ENCODE measurements at places on chromosomes 1 and 21. TPM values are rescaled to one million over a fixed set of nuclear protein-coding genes. Genes with fewer than 3 reads are reported as not detected.

The A3GALT2 gene
- total RNA-seq, result not detected

The SMIM12 gene
- total RNA-seq, result 52.7 TPM

The NUAK2 gene
- total RNA-seq, result 6.0 TPM

The CFHR3 gene
- total RNA-seq, result not detected

GRCh38 chr1:32122151-32122550, 14.3 kb downstream of the KPNA6 start:
- DNase-seq, result no peak

- DNase-seq, result no peak
Observed at GRCh38 chr1:39378377-39378776, 113.1 kb upstream of the BMP8A start.

DNA sequence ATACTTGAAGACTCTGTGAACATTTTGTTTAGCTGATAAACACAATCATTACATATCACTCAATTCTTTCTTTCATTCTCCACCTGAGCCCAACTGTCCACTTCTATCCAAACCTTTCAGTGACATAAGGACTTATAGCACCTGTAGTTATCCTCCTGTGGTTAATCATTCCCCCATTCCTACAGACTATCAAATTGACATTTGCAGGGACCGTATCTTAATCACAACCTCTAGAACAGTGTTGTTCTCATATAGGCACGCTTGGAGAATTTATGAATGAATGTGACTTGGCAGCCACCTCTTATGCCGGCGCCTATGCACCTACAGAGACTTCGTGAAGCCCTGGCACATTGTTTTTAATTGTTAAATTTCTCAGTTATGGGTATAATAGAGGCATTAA, 83.9 kb upstream of the CXADR start:
- DNase-seq, result no peak
